ENCODE measurements at places on chromosomes 12 and 14. TPM values are rescaled to one million over a fixed set of nuclear protein-coding genes. Genes with fewer than 3 reads are reported as not detected.
A peak's percentile ranks its signal among the peaks of the same experiment; 100 is the strongest.

The STON2 gene
- total RNA-seq = 96.2 TPM

The GALNT16 gene
- 2.4 TPM for total RNA-seq

The KRT79 gene
- not detected for total RNA-seq

The FAM181A gene
- not detected for total RNA-seq

The CCDC184 gene
- 0.84 TPM for total RNA-seq

DNA sequence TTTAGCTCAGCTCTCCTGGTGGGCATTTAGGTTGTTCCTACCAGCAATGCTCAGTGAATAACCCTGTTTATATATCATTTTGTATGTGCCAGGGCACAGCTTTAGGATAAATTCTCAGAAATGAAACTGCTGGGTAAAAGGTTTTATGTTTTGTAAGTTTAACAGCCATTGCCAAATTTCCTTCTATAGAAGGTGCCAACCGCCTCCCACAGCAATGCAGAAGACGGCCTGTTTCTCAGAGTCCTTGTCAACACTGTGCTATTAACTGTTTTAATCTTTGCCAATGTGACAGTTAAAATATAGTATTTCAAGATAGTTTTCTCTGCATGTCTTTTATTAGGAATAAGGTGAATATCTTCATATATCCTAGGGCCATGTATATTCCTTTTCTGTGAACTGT lies 65.0 kb downstream of the PPP1R13B start:
- no peak for DNase-seq

DNA sequence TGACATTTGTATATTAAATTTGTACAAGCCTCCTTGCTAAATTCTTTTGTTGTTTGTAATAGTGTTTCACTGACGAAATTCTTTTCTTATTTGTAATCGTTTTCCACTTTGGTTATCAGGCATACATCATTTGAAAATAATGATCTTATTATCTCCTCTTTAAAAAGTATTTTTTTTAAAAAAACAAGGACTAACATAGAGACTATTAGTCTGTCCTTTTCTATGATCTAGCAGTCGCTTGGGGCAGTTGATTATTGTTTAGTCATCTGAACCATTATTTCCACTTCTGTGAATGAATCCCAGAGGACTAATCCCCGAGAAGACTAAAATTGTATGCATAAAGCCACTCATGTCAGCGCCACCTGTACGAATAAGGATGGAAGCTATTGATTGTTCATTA lies 11.5 kb downstream of the ADGRD1 start:
- no peak for DNase-seq

- no peak for DNase-seq
Measured at GRCh38 chr14:71114565-71114964, 207.3 kb downstream of the PCNX1 start.

DNA sequence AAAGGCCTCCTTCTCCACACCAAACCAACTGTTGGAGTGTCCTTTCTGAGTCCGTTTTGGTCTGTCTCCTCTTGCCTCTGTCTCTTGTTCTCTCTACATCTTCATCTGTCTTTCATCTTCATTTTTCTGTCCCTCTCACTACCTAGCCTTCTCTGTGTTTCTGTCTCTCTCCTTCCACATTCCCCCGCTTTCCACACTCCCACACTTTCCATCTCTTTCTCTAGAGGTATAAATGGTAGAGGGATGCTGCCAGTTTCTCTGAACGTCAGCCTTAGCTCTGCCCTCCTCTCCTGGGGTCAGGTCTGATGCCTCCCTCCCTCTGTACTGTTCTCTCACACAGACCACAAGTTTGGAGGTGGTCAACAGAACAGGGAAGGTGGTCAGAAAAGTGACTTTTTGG lies 42.9 kb downstream of the SMUG1 start:
- no peak for DNase-seq

DNA sequence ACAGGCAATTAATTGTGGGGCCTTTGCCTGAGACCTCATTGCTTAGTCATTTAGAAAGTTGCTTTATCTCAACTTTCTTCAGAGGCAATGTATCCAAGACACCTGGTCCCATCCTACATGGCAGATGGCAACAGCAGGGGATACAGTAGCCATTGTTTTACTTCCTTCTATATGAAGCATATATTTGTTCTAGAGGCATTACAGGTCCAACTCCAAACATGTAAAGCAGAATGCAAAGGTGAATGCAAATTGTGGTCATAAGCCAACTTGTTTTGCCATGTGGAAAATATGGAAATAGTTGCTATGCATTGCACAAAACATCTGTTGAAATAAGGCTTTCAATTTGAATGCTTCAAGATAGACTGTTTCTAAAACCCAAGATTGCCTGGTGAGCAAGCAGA lies 109.8 kb upstream of the BCAT1 start:
- DNase-seq = no peak

- no peak for DNase-seq
Measured at GRCh38 chr14:63249092-63249491, 44.8 kb downstream of the RHOJ start.

DNA sequence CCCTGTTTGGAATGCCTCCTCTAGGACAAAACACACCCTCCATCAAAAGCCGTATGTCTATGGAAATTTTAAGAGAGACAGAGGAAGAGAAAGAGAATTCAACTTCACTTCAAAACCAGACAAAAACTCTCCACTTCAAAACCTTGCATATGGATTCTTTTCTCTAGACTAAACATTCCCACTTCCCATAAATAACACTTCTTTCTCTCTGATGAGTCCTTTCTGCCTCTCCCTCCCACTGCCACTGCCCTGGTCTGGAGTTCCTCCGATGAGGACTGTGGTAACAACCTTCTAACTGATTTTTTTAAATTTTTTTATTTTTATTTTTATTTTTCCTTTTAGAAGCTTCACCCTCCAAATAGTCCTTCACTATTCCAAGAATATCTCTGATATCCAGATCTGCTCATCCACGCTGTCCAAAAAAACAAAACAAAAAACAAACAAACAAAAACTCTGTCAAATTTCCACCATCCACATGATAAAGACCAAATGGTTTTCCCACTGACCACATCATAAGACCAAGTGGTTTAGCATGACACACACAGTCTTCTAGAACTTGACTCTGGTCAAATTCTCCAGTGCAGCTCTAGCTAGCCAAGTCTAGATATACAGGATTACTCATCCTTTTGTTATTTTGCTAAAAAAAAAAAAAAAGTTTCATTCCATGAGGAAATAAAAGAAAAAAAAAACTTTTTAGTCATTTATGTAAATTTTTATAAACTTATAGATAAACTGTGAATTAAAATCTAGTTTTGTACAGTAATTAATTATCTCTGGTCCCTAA lies 256.0 kb downstream of the PPFIA2 start:
- no peak for DNase-seq

DNA sequence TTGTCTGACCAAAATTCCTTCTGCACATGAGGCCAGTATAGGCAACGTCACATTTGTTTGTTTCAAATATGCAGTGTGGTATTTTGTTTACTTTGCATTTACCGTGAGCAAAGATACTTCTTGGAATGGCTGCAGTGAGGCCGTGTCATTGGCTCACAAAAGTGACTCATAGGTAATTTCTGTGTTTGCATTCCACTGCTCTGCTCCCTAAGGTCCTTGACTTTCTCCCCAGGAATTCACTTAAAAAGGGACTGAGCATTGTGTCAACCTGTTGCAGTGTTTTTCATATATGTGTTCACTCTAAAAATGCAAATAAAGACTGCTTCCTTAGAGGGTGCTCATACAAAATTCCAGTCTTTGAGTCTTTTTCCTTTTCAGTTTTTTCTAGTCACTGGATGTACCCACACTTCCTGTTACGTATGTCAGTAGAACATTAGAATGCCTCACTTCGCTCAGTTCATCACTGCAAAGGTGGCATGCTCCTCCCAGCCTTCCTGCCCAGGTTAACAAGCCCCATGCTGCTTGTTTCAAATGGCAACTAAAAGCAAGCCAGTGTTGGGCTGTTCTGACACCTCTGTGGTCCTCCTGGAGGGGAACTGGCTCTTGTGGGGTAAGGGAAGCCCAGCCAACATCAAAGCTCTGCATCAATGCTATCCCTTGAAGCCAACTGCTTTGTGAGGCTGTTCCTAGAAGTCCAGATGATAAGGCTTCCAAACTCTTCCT lies 9.1 kb downstream of the C12orf76 start:
- no peak for DNase-seq

- DNase-seq = no peak
Measured at GRCh38 chr12:98370976-98371375, 144.4 kb upstream of the TMPO start.

DNA sequence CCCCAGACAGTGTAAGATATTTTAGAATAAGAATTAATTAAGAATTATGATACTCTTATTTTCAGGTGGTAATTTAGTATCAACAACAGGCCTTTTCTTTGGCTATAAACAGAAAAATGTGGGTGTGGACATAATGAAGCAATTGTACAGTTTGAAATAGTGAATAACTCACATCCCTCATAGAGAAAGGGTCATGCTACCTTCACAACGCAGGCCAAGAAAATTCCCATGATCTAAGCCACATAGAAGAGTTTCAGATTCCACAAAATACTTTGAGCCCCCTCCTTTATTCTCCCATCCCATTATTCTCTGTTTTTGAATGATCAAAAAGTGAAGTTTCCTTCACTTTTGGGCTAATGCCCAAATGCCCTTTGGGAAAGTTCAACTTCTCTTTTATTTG lies 23.5 kb upstream of the DHRS7 start:
- DNase-seq = no peak

DNA sequence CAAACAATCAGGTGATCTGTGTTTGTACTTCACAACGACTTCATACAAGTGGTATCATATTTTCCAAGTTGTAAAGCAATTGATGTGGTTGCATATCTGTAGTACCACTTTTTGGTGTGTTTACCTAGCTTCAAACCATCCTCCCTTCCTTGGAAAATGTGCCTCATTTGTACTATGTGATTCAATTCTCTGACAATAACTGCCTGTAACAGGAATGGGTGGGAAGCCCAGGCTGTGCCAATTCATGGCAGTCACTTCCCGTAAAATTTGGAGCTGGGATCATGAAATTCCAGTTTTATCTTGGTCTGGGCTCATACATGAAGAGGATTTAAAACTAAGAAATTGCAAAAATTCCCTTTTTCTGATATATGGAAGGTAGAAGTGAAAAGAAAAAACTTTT lies 250.1 kb downstream of the DIO2 start:
- no peak for DNase-seq

DNA sequence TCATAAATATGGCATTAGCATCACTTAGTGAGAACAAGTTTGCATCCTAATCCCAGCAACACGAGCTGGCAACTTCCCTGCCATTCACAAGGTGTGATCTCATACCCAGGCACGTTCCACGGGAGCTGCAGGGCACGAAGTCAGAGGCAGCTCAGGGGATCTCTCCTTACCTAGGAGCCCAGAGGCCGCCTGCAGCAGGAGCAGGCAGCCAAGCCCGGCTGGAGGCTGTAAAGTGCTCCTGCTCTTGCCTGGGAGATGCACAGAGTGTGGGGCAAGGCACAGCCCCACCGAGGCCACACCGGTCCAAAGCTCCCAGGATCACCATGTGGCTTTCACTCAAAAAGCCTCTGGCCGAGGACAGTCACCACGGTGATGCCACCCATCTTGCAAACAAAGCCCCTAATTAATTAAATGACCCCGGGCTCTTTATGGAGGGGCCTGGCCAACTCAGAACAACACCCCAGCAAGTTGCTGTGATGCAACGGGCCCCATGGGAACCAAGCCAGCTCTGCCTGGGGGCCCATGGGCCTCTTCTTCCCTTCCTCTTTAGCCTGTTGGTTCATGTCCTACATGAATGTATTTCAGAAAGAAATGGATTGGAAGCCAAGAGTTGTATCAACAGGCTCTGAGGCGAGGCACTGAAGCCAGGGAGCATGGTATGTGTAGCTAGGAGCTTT lies 26.5 kb downstream of the NUAK1 start:
- peak; percentile 39 for DNase-seq

- no peak for DNase-seq
Measured at GRCh38 chr12:9115731-9116559, at the start of gene A2M. A2M (minus strand) TSS chr12:9115919; CDS start chr12:9115849, 70 bp downstream.

DNA sequence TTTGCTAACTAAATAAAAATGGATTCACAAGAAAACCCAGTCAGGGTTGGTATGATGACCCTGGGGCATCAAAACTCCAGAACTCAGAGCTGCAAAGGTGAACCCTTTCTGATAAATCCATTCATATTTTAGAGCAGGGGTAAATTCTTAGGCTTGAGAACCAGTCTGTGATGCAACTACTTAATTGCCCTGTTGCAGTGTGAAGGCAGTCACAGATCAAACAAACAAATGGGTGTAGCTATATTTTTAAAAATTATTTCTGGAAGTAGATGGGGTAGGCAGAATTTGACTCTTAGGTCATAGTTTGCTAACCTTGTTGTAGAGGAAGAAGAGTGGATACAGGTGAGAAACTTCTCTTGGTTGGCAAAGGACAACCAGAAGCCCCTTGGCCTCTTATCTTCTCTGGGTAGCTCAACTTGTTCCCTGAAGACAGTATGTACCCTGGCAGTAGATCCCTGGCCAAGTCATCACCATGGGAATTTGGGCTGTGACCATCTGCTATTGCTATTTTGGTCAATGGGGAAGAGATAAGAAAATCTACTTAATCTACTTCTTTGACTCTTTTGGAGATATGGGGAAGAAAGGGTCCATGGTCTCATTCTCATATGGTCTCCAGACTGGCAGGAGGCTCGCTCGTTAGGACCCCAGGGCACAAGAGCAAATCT lies 216.1 kb downstream of the PPM1H start:
- no peak for DNase-seq

GRCh38 chr12:64059685-64060084 lies 162.4 kb downstream of the KICS2 start:
- no peak for DNase-seq

- DNase-seq = peak; percentile 50
Measured at GRCh38 chr12:115451780-115452736, 768.1 kb upstream of the TBX3 start.

Data from psoas muscle (tissue), 8 donors.